ENCODE measurements at places on chromosomes 4 and X.
A peak's percentile ranks its signal among the peaks of the same experiment; 100 is the strongest.

GRCh38 chrX:13898083-13898482 lies 81.2 kb upstream of the GPM6B start:
- DNase-seq, result no peak

DNA sequence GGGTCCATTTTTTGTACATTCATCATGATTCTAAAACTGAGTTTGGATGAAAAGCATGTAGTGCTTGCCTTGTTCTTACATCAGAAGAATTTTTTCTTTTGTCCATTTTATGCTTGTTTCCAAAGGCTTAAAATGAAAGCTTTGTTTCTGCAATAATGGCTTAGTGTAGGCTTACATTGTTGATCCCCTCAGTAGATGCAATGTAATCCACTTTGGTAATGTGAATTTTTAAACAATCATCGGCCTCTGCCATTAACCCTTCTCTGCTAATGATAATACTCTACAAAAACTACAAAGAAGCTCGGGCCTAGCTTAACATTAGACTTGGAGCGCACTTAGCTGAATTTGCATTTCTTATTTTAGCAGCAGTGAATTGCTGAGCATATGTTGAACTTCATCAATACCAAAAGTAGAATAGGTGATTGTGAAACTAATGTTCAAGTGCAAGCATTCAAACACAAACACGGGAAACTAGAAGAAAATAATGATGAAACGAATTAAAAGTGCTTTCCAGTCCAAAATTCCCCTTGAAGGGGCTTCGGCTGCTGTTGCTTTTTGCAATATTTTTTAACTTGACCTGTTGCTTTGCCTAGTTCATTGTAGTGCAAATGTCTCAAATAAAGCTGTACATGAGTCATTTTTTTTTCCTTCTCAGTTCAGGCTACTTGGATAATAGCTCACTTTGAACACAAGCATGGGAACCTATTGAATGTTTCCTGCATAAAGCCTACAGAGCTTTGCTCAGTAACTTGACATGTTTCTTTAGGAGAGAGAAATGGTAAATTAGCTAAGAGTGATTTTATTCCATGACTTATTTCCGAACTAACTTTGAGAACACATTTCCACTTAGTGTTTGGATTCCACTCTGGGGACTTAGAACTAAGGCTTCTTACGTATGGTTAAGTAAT lies 66.5 kb downstream of the SLIT2 start:
- no peak for DNase-seq

DNA sequence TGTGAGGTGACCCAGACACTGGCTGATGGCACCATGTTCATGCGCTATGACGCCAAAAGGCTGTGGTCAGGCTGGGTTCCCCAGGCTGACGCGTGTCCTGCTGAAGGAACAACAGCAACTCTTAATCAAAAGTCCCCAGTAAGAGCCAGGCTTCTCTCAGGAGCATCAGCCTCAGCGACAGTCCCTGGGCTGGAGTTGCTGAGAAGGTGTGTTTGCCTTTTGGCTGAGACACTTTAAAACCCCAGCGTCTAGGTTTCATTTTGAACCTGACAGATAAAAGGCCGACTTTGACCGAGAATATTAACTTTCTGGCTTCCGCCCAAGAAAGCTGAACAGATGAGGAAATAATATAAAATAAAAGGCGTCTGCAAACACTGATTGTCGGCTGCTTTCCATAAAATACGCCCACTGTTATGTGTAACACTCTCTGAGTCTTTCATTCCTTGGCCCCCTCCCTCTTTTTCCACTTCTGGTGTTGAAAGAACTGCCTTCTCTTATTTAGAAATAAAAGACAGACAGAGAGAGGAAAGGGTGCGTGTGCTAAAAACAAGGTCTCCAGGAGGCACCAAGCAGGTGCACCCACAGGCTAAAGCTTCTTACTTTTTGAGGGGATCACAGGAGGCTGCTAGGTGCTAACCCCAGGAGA lies 373.6 kb downstream of the MID1IP1 start:
- DNase-seq, result peak; percentile 63

DNA sequence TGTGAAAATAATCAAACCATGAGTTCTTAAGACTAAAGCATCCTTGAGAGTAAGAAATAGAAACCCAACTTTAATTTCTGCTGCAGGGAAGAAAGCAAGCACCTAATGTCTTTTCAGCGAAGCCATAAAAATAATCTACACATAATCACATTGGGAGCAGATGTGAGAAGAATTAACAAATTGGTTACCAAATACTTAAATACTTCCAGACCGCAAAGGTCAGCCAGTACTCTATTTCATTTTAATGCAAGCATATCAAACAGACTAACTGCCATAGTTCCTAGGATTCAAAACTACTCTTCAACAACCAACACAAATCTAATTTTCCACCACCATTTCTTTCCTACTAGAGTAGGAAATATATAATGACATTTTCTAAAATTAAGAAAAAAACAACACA lies 144.8 kb upstream of the SLIT2 start:
- no peak for DNase-seq

DNA sequence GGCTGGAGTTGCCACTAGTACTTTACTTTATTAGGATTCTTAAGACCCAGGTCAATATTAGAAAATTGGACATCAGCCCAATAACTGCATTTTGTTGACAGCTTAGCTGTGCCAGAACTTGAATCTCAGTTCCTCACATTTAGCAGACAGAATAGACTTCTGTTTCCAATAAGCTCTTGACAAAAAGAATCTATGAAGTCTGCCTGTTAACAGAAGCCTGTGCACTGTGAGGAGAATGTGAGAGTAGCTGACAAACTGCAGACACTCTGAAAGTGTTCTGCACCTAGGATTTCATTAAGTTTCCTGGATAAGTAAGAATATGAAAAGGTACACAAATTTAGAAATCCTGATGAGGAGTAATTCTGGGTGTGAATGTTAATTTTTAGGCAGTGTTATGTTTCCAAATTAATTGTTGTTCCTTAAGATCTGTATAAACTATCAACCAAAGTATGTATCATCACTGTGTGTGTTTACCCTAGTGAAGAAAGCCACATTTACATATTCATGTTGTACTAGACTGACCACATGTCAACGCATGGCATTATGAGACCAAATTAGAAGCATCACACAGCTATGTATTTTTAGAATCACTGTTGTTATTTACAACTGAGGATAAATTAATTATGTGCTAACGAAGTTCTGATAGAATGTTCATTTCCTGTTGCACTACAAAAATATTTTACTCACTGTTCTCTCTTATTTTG lies 756.4 kb upstream of the IGFBP7 start:
- DNase-seq, result no peak

- DNase-seq, result no peak
Observed at GRCh38 chr4:44845993-44846392, 119.6 kb upstream of the GNPDA2 start.

GRCh38 chr4:59240011-59240410 lies 1960.1 kb upstream of the ADGRL3 start:
- DNase-seq, result no peak

DNA sequence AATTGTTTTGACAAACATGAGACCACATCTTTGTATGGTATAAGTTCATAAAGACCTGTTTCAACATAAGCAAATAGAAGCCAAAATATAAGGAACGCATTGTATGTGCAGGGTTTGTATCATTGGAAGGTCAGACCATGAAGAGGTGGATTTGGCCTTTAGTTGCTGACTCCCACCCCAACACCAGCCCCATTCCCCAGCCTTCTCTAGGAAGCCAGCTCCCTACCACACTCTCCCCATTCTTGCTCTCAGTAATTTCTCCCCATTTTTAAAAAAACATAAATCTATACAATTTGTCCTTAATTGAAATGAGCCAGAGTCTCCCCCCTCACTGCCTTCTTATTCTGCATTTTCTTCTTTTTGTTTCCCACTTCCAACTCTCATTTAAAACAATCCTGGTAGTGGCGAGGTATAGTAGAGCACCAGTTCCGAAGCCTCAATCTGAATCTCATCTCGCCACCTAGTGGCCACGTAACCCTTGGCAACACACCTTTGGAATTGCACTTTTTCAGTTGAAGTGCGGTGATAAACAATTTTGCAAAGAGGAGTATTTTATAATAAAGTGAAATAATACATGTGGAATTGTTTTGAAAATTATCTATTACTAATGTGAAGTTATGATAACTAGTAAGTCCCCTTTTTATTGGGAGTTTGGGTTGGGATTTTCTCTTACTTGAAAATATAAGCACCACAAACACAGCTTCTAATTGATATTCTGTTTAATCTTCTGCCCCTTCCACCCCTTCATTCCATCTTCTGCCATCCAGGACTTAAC lies 126.6 kb downstream of the ASB9 start:
- peak; percentile 40 for DNase-seq

GRCh38 chr4:116733370-116733769 lies 352.0 kb downstream of the TRAM1L1 start:
- no peak for DNase-seq

DNA sequence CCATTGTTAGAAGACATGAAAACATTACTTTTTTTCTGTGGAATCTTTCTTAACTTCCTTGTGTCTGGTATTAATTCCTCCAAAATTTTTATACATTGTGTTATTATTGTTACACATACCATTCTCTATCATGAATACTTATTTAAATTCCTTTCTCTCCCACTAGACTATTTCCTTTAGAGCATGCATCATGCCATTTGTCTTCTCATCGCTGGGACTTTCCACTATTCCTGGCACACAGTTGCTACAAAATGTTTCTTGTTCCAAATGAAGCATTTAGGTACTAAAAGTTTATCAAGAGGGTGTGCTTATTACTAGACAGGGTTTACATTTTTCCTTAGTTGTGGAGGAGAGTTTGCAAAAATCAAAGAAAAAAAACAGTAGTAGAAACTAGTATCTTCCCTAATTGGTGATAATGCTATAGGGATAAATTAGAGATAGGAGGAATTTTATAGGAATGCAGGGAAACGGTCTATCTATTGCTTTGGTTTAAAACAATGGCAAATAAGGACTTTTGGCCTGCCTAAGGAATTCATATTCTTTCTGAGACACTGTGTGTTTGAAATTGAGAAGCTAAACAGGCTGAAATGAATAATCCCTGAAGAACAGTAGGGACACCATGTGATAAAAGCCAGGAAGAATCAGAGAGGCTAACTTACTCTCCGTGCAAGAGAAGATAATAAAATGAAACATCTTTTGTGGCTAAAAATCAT lies 187.5 kb upstream of the TBC1D9 start:
- no peak for DNase-seq

DNA sequence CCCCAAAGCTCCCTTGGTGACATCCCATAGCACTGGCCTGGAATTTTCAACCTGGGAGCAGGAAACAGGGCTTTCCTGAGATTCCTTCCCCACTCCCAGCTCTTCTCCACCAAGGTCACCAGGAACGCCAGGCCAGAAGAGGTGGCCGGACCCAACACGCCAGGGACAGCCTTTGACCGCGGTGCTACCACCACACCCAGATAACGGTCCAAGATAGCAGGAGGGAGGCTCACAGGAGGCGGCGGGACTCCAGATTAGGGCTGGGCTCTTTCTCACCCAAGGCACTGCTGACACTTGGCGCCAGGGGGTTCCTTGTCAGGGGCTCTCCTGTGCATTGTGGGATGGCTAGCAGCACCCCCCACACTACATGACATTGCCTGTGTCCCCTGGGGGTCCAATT lies 22.9 kb downstream of the ZFYVE28 start:
- DNase-seq, result no peak

DNA sequence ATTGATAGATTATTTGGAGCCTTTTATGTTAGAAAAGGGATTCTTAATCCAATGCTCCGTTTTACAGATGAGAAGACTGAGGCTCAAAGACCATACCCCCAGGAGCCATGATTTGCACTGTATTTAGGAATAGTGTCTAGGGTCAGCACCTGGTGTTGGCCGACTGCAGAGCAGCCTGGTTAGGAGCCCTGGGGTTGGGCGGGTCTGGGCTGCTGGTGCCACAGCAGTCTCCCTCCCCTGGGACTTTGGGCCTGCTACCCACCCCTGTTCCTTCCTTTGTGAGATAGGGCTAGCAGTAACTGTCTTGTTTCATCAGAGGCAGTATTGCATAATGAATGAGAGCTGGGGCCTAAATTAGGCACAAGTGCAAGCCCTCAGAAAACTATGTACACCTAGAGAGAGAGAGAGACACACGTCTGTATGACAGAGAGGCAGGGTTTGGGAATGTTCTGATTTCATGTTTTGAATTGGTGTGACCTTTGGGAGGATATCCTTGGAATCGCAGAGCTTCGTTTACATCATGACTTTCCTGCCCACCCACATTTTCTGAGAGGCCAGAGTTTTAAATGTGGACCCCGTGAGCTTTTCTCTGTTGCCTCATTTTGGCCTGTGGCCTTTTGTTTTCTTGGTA lies 111.7 kb downstream of the PTTG2 start:
- no peak for DNase-seq

DNA sequence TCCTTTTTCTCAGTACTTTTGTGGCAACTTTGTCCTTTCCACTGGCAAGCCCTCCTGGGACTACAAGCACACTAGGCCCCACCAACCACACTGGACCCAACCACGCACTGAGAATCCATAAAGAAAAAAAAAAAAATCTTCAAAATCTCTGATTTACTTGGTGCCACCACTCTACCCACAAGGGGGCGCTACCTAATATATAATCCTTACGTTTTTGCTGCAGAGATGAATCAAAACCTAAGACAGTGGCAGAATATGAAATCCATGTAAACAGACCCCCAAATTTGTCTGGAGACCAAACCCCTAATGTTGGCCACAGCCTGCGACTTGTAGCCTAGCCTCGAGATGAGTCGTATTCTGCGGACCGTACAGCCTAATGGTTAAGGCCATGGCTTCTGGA lies 63.5 kb upstream of the ARHGAP36 start:
- DNase-seq, result peak; percentile 1

DNA sequence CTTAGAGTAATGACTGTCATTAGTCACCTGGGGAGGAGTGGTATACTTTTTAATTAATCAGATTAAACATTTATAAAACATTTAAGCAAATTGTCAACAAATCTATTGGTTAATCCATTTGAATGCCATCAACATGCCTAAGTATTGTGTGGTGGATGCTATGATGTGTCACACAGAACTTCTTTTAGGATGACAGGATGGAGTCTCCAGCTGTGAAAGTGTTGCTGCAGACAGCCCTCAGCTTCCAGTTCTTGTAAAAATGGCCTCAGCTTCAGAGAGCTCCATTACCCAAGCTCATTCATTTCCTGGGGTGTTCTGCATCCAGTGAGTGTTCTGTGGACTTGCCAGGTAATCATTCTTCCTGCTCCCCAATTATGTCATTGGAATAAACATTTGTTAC lies 74.3 kb upstream of the CLNK start:
- DNase-seq, result no peak

- no peak for DNase-seq
Observed at GRCh38 chr4:59983852-59984251, 1216.3 kb upstream of the ADGRL3 start.

- no peak for DNase-seq
Observed at GRCh38 chrX:7614616-7615015, 228.4 kb upstream of the VCX start.

All from naive thymus-derived CD4-positive, alpha-beta T cell (primary cell).